ENCODE measurements at places on chromosomes 2 and 18.

GRCh38 chr18:54260396-54261072 lies 8.8 kb upstream of the POLI start:
- no peak for DNase-seq

DNA sequence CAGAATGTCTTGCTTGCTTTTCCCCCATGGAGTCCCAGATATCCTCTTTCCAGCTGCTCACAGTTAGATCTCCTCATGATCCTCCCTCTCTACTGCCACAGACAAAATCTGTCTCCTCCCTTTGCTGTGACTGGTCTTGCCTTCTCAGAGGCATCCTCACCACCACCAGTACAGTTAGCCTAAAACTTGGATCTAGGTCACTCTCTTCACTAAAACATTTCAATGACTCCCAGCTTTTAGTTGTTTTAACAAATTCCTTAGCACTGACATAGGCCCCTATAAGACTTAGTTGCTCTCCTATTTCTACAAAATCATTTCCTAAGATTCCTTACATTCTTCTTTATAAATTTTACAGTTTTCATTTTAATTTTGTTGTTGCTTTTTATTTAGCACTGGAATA lies 734.2 kb upstream of the CHAC2 start:
- DNase-seq: no peak

GRCh38 chr2:88197732-88198131 lies 27.6 kb downstream of the THNSL2 start:
- DNase-seq: no peak

DNA sequence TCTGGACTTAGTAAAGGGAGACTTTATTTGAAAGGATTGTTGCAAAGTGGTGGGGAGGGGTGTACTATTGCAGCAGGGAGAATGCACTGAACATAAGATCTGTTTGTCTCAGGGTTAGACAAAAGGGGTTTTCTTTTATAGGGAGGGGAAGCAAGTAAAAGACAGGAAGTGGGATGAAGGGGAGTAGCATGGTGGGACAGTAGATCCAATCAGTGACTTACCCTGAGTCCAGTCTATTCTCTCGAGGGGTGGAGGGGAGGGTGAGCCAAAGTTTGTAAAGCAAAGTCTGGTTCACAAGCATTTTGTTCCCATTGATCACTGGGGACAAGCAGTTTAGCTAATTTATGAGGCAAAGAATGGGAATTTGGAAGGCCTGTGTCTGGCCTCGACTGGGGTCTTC lies 35.0 kb upstream of the CYP27C1 start:
- no peak for DNase-seq

GRCh38 chr2:173656086-173656485 lies 301.4 kb downstream of the CDCA7 start:
- DNase-seq: no peak

DNA sequence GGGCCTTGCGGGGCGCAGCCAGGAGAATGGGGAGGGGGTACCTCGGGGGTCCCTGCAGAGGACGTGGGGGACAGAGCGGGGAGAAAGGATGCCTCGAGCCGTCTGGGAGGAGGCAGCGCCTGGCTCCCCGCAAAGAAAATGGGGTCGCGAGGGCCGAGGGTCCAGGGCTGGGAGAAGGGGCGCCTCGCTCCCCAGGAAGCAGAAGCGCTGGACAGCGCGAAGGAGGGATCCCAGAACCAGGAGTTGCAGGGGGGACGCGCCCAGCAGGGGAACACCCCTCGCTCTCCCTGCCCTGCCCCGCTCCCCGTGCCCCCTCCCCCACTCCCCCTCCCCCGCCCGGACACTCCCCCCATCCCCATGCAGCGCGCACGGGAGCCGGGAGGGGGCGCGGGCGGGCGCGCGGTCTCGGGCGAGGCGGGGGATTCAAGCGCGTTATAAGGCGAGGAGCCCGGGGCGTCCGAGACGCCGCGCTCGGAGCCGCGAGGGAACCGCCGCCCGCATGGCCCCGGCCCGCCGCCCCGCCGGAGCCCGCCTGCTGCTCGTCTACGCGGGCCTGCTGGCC lies at the start of gene ERFE:
ERFE (plus strand) TSS at position 462 of the 562 bp plus-strand sequence; CDS start at position 500, 38 bp downstream.
- DNase-seq: peak; percentile 14

- DNase-seq: no peak
These were observed 108.8 kb downstream of the TWIST2 start for GRCh38 chr2:238956676-238957075.

- no peak for DNase-seq
These were observed 68.3 kb downstream of the SPTBN1 start for GRCh38 chr2:54524226-54524991.

DNA sequence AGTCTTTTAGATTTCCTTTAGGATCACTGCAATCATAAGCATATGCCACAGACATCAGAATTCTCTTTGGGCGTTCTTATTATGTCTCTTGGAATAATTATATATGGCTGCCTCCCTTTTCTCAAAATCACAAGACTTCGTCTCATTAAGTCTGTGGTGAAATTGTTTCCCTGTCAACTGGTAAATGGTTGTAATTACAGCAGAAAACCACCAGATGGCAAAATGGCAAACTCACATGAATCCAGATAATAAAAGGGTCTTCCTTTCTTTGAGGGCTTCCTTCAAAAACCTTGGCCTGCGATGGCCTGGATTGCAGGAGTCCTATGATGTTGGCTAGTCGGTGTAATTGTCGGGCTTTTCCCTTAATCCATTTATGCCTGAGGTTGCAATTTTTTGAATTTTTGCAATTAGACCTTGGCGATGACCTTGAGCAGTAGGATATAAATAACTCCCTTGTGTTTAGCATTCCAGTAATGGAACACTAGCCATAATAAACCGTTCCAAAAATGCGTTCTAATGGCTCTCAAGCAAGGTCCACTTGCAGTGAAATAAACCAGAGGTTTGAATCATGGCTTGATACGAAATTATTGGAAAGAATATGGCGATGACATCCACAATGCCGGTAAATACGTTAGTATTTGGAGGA lies 656.4 kb downstream of the MBD2 start:
- DNase-seq: no peak

GRCh38 chr2:229084447-229084846 lies 186.6 kb downstream of the PID1 start:
- no peak for DNase-seq

DNA sequence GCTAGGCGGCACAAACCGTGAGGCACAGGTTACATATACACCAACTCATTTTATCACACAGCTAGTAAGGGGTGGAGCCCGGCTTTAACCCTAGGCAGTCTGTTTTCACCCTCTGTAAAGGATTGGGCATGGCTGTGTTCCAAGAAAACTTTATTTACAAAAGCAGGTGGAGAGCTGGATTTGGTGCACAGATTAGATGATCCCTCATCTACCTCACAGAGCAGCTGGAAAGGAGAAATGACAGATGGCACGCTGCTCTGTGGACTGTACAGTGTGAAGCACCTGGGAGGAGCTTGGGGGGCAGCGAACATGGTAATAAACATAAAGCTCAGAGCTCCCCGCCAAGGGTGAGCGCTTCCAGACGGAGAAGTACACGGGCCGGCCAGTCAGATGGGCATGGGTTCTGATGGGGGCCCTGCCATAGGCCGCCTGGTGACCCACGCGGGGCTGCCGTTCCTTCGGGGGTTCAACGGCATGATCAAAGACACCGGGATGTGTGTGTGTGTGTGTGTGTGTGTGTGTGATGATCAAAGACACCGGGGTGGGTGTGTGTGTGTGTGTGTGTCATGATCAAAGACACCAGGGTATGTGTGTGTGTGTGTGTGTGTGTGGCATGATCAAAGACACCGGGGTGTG lies 862 bp upstream of the TMEM177 start:
- no peak for DNase-seq

DNA sequence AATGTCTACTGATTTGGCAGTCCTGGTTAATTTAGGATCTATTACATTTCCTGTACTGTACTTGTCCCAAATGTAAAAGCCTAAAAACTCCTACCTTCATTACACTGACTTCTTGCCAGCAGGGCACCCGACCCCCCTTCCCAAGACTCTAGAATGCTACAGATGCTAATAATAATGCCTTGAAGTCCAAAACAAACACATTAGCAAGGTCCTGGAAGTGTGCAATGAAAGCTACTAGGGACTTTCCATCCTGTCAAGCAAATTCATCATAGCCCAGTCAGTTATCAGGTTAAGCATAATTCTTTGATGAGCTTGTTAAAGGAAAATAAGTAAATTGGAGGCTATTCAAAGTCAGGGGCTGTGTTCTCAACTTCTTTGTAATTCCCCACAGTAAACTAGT lies 115.3 kb upstream of the RBBP8 start:
- no peak for DNase-seq

DNA sequence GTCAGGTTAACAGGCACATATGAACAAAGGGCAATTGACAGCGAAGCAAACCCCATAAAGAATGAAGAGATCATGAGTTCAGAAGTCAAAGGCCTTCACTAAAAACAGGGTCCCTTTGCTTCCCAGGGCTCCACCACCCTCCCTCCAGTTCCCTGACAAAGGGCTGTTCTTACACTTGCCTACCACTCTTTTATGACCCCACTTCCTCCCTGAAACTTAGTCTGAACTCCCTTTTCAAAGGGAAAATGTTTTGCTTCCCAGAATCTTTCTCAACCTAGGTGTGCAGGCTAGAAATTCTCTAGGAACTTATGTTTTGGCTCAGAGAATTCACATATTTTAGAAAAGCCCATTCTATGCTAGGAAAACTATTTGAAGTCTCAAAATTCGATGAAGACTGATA lies 86.0 kb upstream of the ITGA4 start:
- DNase-seq: no peak

GRCh38 chr18:45046961-45047360 lies 366.3 kb downstream of the SETBP1 start:
- DNase-seq: no peak

DNA sequence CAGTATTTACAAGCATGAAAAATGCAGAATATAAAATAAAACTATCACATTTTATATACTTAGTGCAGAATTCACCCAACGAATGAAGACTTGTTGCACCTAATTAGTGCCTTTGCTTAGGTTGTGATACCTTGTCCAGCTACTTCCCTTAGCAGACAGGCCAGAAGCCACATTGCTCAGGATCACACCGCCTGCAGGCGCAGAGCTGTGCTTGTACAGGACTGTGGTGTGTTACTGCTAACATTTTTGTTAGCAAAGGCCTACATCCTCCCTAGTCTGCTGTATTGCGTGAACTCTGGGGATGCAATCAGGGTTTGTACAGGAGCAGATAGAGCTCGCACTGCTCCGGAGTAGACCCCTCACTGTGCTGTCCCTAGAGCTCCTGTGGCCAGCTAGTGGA lies 336.9 kb downstream of the CBLN2 start:
- DNase-seq: no peak

- DNase-seq: no peak
These were observed 93.1 kb upstream of the ZFP36L2 start for GRCh38 chr2:43319541-43319940.

- DNase-seq: no peak
These were observed 196.0 kb upstream of the HDAC4 start for GRCh38 chr2:239596792-239597191.

- DNase-seq: no peak
These were observed 485.7 kb downstream of the TXNL1 start for GRCh38 chr18:56152551-56153310.

DNA sequence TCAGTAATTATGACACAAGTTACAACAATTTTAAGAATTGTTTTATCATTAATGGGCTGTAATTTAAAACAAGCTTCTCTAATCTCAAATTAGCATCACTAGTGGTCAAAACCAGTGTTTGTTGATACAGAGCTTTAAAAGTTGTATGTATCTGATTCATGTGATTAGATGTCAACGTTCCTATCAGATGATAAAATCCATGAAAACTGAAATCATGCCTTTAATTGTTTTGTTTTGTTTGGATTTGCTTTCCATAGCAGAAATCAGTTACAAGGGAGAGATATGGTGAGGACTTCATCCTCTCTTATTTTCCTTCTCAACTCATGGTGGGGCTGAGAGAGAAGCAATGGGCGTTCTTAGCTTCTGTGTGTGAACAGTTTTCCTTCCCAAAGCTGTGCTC lies 469.6 kb downstream of the PID1 start:
- DNase-seq: no peak

DNA sequence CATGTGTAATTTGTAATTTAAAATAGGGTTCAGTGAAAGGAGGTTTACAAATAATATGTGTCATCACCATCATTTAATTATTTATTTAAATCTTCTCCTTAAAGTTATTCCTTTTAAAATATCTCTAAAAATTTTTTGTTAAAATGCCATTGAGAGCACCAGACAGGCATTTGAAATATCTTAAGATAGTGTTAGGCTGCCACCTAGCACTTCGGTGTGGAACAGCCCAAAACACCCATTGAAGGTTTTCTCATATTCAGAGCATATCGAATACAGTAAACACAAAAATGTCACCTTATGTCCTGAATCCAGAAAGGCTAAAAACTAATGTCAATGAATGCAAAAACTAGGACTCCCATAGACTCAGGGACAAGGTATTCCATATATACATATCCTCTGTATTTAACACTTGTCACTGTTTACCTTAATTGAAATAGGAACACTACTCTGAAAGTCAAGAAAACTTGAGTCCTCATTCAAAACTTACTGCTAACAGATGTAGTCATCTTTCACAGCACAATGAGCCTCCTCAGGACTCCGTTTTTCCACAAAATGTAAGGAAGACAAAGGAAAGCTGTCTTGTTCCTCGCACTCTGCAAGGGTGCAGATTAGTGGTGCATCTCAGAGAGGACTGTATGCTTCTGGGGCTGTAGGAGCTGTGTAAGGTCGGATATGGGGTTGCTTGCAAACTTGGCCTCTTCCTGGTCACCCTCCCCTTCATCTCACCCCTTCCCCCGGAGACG lies 329.5 kb downstream of the PAX3 start:
- DNase-seq: no peak

- DNase-seq: no peak
These were observed 273.6 kb downstream of the ASXL3 start for GRCh38 chr18:33851546-33852078.

GRCh38 chr18:48395646-48396045 lies 13.5 kb downstream of the ZBTB7C start:
- DNase-seq: no peak

DNA sequence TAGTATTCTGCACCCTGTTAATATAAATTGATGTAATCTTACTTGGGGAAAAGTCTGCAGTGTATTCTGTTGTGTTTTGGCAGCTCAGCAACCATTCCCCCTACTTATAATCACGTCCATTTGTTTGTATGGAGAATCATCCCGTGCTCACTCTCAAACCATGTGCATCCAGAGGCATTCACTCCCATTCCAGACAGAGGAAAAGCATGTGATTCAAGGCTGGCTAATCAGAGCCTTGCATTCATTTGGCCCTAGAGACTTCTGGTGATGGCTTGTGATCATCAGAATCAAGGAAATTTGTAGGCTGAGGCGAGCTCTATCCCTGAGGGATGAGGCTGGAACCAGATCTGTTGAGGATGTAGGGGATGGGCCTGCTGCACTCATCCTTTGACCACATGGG lies 5.1 kb upstream of the WIPF1 start:
- DNase-seq: no peak

- no peak for DNase-seq
These were observed 334.1 kb upstream of the MYT1L start for GRCh38 chr2:2664989-2665833.

DNA sequence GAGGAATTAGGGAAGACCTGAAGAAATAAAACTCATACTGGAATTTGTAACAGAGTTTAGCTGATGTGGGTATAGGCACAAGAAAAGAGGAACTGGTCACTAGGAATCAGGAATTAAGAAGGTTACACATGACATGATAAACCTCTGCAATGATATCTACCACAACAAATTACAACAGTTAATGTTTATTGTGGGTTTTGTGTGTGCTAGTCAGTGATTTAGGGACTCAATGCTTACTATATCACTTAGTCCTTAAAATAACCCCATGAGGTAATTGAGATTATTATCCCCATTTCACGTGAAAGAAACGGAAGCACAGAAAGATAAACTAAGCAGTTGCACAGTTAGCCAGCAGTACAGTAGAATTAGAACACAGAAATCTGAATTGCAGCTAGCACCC lies 415.8 kb upstream of the ZEB2 start:
- DNase-seq: no peak

GRCh38 chr2:156837635-156838370 lies 401.6 kb downstream of the GPD2 start:
- no peak for DNase-seq

Data from activated CD8-positive, alpha-beta memory T cell treated with anti-CD3 and anti-CD28 coated beads for 4 hours (primary cell).